Brain pericyte (primary cell): ENCODE measurements at places on chromosomes 2 and 18.

DNA sequence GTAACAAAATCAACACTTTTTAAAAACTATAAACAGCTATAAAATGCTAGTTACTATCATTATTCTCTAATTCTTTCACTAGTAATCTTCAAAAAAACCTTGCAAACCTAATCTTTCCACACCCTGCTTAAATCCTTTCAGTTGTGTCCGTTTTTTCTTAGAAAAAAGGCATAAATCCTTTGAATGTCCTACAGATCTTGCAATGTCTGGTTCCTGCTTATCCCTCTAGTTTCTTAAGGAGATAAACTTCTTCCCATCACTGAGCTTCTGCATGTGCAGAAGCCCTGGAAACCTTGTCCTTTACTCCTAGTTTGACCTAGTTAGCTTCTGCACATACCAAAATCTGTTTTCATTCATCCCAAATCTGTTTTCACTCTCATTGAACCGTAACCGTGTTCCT is 1.3 kb upstream of the PNO1 start:
- no peak for DNase-seq

GRCh38 chr2:169683054-169683424 is 11.2 kb downstream of the CFAP210 start:
- no peak for DNase-seq

DNA sequence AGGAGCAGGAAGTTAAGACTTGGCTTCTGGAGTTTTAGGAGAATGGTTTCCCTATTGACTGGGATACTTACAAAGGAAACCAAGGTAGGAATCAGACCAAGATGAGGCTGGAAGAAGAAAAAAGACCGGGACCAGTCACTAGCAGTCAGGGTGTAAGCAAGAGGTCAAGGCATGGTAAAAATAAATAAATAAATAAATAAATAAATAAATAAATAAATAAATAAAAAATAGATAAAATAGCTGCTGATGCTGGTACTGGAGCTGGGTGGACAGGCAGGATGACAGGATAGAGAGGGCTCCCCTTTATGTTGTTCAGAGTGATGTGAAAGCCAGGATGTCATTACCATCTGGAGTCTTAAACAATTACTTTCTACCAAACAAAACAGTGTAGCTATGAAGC is 89.9 kb downstream of the MYO5B start:
- no peak for DNase-seq

DNA sequence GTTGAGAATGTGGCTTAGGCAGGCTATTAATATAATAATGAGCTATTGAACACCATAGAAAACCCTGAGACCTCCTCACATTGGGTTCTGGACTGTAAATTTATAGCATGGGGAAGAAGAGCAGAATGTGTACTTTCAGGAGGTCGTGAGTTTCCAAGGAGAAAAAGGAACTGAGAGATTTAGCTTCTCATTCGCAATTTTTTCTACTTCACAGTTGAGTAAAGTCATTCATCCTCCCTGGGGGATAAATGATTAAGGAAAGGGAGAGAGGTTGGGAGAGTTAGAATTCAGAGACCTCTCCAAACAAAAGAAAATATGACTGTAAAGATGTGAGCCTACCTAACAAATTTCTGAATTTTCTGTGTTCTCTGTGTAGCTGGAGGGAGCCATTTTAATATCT is 205.8 kb upstream of the CYRIA start:
- DNase-seq: no peak

- DNase-seq: no peak
Measured at GRCh38 chr2:174335988-174336500, 1.3 kb downstream of the SP9 start.

- no peak for DNase-seq
Measured at GRCh38 chr2:138245310-138245709, 256.3 kb upstream of the SPOPL start.

GRCh38 chr2:184611361-184612085 is 13.2 kb downstream of the ZNF804A start:
- no peak for DNase-seq

DNA sequence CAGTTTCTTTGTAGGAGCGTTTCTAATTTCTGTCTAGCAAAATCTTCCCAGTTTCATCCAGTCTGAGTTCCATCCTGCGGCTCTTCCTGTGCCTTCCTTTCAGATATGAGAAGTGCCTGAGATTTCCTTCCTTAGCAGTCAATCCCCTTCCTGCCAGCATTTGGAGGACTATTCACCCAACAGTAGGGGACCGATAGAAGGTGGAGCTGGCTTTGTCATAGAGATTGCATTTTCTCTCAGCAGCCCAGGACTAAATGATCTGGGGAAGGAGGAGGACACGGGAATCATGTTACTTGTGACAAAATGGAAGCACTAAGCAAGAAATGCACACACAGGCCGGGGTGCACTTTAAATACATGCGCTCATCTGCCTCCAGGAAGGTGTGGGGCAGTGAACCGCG is 5.6 kb upstream of the SMIM21 start:
- DNase-seq: no peak

DNA sequence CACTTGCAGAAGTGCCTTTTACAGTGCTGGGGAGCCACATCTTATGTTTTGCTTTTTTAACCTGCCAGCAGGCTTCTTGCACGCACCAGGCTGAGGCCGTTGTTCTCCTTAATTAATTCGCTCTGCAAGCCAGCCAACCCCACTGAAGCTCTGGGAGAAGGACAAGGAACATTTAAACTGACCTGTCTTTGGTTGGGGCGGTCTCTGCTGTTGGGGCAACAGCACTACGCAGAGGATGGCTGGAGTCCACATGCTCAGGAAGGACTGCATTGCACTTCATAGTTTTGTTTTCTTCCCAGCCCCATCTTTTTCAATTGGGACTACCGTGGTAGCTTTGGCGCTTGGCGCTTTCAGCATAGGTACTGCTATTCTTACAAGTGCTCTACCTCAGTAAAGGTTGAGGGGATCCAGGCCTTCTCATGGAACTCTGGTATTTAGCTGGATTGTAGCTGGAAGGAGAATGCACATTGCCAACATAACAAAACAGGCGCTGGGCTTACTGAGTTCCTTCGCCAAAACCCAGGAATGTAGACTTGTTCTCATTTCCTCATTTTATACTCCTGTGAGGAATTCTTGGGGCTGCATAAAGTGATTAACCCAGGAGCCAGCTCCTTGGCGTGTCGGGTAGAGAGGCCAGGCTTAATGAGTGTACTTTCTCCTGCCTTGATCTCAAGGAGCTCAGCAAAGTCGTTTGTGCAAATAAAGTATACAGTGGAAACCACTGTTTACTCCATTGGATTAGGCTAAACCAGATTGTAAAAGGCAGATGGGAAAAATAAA is 146.2 kb downstream of the PRKCE start:
- no peak for DNase-seq

DNA sequence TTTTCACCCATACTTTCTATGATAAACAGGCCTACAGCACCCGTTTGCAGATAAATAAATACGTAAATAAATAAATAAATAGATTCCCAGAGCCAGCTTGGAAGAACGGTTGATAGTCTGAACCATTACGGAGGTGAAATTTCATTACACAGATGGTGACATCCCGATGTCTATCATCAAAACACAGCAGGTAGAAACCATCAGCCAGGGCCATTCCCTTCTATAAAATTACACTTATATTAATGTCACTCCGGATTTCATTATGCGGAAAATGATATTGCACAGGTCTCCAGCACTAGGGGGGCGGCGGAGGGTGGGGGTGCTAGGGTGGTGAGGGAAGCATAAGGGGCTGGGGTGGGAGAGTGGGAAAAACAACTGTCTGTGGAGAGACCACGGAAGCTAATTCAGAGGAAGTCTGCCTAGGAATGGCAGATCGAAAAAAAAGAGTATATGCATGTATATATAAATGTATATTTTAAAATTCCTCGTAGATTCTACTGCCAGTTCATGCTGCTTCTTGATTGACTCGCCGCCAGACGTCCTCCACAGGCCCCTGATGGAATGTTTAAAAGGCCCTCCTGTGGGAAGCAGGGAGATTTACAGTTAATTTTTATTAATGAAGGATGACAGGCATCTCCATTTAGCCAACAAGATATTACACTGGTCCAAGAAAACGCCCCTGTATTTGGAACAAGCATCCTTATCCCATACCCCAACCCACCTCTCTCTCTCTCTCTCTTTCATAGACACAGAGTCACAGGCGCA is 1906.0 kb upstream of the PIK3C3 start:
- DNase-seq: no peak

DNA sequence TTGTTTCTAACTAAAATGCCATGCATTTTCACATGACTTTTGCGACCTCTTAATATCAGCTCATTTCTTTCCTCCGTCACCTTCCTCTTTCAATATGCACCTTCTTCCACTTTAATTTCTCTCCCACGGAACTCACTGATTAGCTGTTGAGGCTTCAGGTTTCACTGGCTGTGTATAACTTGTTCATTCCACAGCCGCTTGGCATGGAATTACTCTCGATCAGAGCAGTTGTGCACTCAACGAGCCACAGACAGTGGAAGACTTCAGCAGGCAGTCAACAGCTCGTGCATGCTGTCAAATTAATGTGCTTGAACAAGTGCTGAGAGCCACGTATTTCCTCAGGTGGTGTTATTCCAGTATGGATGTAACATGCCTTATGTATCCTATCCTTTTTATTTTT is 491.2 kb upstream of the DDX18 start:
- no peak for DNase-seq

GRCh38 chr2:175734686-175735085 is 267.4 kb downstream of the LNPK start:
- no peak for DNase-seq

- no peak for DNase-seq
Measured at GRCh38 chr2:208415255-208415654, 8.7 kb downstream of the PTH2R start.

- peak; percentile 12 for DNase-seq
Measured at GRCh38 chr2:240060977-240061591, 7.8 kb upstream of the OR6B3 start.

DNA sequence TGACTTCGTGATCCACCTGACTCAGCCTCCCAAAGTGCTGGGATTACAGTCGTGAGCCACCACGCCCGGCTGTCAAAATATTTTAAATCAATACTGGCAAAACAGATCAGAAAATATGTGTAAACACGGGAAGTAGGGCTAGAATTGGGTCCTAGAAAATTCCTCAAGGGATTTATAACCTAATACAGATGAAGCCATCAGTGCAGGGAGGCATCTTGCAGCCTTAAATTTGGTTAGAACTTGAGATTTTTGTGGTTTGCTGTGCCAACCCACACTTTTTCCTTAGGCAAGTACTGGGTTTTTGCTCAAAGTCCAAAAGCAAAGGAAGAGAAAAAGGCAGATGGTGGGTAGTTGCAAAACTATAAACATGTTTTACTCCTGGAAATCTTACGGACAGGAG is 33.7 kb upstream of the NFE2L2 start:
- DNase-seq: no peak

GRCh38 chr2:97670471-97670870 is 958 bp downstream of the C2orf92 start:
- no peak for DNase-seq

DNA sequence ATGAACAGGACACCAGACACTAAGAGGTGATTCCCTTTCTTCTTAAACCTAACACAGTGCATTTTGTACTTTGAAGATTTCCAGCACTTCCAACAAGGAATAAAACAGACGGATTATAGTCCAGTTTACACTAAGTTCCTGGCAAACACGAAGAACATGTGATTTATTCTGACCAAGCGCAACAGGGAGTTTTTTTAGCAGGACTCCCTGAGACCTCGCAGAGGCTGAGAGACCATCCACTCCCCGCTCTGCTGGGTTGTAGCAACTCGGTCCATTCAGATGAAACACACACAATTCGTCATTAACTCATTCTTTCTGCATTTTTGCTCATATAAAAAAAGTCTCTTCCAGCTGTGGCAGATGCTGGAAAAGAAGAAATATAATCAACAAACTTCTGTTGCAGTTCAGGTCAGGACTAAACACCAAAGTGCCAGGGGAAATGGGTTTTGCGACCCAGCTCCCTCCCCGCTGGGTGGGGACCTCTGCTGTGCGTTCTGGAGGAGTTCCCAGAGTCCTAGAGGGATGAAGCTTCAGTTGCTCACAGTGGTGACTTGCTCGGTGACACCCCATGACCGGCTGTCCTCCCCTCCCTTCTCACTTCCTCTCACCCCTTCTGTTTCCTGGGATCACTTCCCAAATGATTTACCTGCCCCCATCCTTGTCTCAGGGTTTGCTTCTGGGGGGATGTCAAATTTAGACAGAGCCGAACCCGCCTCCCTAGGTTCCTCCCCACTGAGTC is 52.5 kb downstream of the KCNF1 start:
- DNase-seq: no peak

- no peak for DNase-seq
Measured at GRCh38 chr18:35180455-35180854, 60.4 kb upstream of the ZNF397 start.

DNA sequence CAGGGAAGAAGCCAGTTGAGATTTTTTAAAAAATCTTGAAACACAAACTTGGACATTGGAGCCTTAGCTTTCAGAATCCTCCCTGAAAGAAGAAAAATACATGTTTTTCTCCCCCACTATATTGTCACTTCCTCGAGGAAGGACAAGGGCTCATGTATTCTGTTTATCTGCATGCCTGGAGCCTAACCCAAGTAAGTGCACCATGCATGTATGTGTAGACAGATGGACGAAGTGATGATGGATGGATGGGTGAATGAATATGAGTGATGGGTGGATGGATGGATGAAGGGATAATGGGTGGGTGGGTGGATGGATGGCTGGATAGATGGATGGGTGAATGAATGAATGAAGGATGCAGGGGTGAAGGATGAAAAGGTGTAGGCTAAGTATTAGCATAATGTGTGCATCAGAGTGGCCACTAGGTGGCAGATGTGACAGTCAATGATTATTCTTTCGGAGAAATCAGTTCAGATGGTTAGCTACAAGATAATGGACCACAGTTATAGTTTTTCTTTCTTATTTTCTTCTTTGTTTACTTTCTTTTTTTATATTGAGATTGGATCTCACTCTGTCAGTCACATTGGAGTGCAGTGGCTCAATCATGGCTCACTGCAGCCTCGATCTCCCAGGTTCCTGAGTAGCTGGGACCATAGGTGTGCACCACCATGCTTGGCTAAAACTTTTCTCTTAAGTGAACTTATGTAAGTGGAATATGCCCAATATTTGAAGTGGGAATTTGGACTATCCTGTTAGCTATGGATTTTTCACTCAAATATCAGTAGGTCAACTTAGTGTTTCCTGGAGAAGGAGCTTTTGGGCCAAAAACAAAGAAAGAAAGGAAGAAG is 18.5 kb upstream of the CCDC93 start:
- no peak for DNase-seq

GRCh38 chr2:239292531-239292930 is 108.3 kb downstream of the HDAC4 start:
- no peak for DNase-seq

GRCh38 chr2:150023044-150023443 is 435.5 kb upstream of the MMADHC start:
- DNase-seq: no peak

DNA sequence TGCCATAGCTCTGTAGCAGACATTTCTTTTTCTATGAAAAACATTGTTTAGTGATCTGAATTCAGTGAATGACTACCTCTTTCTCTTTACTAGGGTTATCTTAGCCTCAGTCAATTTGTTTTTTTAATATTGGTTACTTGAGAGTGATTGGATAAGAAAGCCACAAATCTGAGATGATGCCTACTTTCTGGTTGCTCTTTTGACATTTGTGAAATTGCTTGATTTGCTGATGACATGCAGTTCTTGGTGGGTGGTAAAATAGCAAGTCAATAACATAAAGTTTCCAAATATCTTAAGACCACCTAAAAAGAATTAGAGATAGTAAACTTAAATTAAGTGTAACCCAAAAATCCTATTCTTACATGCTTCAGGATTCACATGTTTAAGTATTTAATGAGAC is 199.5 kb upstream of the STON1 start:
- no peak for DNase-seq
